Smooth muscle cell of the brain vasculature (primary cell): ENCODE measurements at places on chromosomes 11 and 22.

GRCh38 chr11:134333312-134333711 lies 1.5 kb downstream of the GLB1L2 start:
- no peak for DNase-seq

GRCh38 chr11:9118277-9118676 lies 26.9 kb upstream of the SCUBE2 start:
- DNase-seq, result no peak

GRCh38 chr11:117679461-117679860 lies 117.6 kb downstream of the DSCAML1 start:
- DNase-seq, result no peak

- DNase-seq, result no peak
These were observed 12.0 kb downstream of the SART1 start for GRCh38 chr11:65973439-65974110.

- DNase-seq, result no peak
These were observed 906.9 kb upstream of the RAG2 start for GRCh38 chr11:37504921-37505320.

DNA sequence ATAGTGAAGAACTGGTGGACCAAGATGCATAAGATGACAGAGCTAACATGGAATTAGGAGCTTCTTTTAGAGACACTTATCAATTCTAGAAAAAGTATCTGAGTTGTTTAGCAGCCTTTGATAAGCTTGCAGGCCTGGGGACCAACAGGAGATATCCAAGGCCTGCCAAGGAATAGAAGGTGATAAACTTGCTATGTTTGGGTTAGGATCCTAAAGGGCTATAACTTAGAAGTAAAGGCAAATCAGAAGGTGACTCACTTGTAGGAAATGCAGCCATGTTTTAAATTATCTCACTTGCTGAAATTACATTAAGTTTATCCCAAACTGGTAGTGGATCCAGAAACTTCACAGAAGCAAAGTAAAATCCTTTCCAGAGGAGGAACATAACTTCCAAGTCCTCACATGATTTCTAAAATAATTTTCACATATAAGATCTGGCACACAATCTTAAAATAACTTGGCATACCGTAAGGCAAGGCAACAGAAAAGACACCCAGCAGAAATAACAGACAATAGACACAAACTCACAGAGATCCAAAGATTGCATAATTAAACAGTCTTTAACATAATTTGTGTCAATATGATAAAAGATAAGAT lies 69.6 kb upstream of the TEAD1 start:
- no peak for DNase-seq

DNA sequence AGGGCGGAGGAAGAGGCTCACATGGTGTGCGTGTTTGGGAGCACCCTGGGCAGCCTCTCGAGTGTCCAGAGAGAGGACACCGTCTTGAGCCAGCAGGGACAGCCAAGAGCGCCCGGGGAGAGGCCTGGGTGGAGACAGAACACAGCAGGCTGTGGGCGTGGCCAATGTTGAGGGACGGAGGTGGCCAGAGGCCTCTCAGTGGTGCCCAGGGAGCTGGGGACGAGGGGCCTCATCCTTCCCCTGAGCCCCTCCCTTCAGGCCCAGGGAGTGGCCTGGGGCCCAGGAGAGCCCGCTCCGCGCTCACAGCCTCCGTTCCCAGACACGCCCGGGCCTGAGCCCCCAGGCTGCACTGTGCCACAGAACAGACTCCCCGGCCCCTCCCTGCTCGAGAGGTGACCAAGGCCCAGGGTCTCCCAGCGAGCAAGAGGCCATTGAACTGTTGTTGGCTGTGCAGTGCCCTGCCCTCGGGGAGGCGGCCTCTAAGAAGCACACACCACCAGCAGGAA lies 48.4 kb downstream of the CDKN1C start:
- DNase-seq, result no peak

DNA sequence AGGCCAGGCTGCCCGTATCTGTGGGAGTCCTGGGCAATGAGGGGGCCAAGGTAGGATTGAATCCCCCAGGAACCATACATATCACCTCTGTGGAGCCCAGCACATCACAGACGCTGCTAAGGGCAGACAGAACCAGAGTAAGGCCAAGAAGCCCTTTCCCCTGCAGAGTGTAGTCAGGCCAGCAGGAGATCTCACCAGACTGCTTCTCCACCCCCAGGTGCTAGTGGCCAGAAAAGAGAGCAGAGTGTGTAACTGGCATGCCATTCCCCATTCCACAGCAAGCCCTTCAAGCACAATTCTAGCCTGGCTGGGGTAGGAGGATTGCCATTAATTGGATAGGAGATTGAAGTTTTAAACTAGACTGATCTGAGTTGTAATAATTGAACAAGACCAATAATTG lies 28.0 kb upstream of the FCHSD2 start:
- DNase-seq, result no peak

DNA sequence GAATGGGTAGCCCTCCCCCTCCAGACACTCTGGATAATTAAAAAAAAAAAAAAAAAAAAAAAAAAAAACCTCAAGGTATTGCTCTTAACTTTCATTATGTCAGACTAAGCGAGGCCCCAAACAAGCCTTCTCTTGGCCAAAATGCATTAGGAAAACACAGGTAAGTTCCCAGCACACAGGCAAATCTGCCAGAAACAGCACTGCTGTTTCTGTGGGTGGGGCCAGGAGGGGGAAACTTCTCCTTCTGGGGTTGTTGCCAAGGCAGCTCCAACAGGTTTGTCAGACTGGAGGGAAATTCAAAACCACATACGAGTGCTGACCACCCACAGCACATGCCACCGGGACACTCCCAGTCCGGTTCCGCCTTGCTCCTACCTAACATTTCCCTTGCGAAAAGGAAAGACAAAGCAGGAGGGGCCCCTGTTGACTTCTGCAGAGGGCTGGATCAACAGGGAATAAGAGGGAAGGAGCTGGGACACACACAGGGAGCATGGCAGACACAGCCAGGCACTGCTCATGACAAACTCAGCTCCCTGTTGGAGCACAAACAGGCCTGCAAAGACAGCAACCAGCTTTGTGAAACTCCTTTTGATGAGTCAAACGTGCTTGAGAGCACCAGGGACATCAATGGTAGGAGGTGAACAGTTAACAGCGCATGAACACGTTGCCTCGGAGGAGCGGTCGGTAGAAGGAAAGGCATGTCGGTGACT lies 55.0 kb downstream of the MYH9 start:
- no peak for DNase-seq

DNA sequence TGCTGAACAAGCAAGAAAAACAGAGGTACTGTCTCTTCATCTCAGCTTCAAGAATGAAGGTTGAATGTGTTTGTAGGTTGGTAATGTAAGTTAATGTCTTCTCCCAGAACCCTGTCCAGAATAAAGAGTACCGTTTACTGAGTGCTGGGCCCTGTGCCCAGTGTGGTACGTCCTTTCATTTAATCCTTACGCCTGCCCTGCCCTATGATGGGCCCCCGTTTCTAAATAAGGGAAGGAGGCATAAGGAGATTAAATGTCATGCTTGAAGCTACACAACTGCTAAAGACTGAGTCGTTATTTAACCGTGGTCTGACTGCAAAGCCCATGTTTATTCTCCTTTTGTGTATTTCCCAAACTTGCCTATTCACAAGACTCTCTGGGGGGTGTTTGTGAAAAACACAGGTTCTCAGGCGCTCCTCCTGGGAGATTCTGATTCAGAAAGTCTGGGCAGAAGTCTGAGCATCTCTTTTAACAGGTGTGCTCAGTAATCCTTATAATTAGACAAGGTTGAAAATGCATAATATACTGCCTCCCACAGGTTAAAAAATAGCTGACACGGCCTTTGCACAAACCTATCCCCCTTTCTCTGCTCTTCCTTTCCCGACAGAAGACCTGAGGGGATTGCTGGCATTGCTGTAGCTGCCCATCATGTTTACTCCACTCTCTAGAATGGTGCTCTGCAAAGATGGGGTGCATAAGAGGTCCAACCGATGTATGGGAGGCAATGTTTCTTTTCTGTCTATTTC lies 56.3 kb upstream of the ZBTB44 start:
- DNase-seq, result no peak

DNA sequence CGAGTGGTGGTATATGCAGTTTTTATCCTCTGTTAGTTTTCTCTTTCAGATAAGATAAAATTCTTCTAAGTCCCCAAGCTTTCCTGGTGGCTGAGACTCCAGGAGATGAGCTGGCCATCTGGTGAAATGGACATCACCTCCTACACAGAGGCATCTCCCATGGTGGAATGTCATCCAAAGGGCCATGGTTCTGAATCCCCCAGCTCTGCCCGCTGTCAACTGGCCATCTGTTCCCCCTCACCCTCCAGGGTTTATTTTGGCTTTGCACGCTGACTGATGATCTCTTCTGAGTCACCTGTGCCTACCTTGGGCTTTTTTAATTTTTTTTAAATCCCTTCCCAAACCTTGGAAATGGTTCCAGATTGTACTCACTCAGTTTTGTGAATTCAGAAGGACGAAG lies 142.2 kb downstream of the HIPK3 start:
- no peak for DNase-seq
